Activated naive CD4-positive, alpha-beta T cell (primary cell): ENCODE measurements at places on chromosomes 4 and X.

GRCh38 chr4:187711586-187711985 lies 284.0 kb upstream of the ZFP42 start:
- no peak for DNase-seq

DNA sequence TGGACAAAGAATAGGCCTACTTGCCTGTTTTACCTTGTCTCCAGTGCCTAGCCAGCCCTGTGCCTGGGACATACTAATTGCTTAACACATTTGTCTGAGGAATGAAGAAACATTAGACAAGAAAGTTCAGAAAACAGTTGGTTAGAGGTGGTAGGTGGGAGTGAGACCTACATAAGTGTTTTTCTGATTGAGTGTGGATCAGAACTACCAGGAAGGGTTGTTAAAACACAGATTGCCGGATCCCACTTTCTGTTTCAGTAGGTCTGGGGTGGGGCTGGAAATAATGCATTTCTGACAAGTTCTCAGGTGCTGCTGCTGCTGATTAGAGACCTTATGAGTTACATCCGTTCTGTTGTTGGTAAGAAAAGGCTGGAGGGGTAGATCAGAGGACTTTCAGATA lies 5.7 kb upstream of the JADE1 start:
- no peak for DNase-seq

DNA sequence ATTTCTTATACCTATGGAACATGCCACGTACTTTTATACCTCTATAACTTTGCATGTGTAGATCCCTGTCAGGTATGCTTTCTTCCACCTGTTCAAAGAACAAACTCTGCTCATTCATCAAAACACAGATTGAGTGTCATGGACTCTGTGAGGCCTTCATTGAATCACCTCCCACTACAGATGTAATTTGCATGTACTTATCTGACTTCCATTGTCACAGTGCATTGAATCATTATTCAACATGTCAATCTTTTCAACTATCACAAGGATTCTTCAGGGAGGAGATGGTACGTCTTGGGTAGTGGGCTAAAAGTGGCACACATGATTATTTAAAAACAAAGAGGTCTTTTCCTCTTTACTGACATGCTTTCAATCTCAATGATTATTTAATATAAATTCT lies 24.1 kb downstream of the SPOCK3 start:
- no peak for DNase-seq

GRCh38 chr4:139361301-139361700 lies 59.0 kb upstream of the NDUFC1 start:
- DNase-seq = no peak

- no peak for DNase-seq
These were observed 554 bp downstream of the CDKL5 start for GRCh38 chrX:18426004-18426320.

DNA sequence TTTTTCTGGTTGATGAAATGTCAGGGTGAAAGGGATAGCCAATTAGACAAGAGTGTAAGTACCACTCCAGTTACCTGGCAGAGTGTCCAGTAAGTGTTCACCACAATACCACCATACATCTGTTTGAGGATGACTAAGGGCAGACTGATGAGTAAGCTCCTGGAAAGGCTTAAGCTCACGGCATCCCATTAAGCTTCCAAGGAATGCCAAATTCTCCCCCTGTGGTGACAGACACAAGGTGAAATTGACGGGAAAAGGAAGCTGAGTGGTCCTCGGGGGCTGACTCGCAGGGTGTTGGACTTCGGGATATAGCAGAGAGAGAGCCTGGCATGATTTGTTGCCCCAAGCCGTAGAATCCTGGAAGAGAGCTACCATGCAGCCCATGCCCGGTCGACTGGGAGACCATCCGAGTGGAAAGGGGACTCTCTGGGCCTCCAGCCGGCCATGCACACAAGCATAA lies 7.6 kb upstream of the BST1 start:
- DNase-seq = no peak

- no peak for DNase-seq
These were observed 32.2 kb downstream of the TFDP3 start for GRCh38 chrX:133185938-133186337.

DNA sequence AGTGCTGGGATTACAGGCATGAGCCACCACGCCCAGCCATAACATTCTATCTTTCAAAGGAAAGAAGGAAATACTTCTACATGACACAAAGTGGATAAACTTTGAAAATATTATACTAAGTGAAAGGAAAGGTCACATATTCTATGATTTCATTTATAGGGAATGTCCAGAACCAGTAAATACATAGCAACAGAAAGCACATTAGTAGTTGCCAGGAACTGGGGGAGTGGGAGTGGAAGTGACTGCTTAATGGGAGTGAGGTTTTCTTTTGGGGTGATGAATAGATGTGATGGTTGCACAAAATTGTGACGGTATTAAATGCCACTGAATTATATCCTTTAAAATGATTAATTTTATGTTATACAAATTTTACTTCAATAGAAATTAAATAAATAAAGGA lies 95.7 kb upstream of the IL15 start:
- DNase-seq = no peak

DNA sequence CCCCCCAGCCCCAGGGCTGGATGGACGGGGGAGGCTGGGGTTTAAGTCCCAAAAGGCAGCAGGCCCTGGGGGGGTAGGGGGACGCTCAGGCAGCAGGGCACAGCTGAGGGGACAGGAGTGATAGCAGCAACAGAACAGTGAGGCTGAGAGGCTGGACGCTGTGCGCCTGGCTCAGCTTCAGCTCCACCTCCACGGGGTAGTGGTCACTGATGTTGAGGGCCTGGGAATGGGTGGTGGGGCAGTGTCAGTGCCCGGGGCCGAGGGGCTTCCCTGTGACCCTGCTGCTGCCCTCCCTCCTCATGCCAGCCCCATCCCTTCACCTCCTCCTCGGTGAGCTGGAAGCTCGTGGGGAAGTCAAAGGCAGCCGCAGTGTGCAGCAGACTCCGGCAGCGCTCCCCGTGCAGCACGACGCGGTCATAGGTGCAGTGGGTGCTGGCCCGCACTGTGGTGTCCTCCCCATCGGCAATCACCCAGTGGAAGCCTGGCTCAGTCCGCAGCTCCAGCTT lies 4.5 kb downstream of the RPL10 start:
- DNase-seq = no peak

DNA sequence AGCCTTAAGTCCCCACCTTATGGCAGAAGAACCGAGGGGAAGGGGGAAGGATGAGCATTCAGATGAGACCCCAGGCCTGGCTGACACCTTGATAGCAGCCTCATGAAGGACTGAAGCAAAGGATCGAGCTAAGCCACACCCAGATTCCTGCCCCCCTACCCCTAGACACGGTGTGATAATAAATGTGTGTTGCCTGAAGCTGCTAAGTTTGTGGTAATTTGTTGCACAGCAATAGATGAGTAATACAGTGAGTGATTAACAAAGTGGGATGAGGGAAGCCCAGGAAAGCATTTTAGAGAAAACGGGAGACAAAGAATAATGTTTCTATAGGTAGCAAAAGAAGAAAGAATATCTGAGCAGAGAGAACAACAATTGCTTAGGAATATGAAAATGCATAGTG lies 404.2 kb downstream of the MID1IP1 start:
- no peak for DNase-seq

- DNase-seq = no peak
These were observed 9.1 kb downstream of the SLC7A3 start for GRCh38 chrX:70921709-70922352.

DNA sequence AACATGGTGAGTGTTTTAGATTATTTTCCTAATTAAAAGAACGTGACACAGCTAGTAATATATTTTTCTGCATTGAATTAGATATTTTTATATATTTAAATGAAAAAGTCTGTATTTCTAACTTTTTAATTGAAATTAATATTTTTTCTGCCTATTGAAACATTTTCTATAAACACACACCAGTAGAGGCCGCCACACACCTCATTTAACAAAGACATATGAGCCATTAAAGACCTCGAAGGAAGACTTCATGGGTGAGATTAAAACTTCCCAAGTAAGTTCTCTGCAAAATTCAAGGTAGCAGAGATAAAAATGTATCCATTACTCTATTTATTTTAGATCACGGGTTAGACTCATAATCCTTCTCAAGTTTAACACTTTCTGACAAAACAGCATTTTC lies 8.3 kb downstream of the SLITRK2 start:
- no peak for DNase-seq

DNA sequence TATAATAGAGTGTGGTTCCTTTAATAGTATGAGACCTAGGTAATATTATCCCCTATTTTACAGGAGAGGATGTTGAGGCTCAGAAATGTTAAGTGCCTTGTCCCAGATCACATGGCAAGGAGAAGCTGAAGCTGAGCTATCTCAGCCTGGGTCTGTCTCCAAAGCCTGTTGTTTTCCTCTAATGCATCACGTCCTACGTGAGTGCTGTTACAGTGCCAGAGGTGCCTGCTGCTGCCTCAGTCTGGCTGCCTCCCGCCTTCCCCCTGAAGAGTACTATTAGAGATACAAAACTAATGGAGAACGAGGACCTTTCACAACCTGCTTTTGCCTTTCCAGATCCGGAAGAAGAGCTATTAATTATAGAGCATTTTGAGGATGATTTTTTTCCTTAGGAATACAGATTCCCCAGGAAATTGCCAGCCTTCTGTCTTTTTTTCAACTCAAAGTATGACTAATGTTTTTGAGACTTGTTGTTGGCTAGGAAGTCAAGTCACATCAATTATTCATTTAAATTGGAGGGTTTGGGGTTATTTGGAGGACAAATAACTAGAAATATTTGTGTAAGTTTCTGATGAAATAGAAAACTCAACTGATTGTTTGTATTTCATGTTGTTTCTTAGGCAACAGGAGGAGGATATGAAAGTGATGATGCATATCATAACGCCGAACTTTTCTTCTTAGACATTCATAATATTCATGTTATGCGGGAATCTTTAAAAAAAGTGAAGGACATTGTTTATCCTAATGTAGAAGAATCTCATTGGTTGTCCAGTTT lies 43.9 kb upstream of the MTMR1 start:
- no peak for DNase-seq

DNA sequence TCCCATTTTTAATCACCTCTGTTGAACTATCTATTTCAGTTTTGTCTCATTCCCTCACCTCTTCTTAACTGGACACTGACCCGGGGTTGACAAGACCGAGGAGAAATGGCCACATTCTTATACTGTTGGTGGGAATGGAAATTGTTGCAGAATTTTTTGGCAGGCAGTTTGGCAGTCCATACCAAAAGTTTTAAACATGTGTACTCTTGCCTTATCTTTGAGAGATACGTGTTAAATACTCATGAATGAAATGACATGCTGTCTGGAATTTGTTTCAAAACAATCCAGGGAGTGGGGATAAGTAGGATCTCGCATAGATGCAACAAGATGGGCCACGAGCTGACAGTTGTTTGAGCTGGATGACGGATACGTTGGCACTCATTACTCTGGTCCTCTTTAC lies 12.1 kb downstream of the FGFBP1 start:
- DNase-seq = no peak

DNA sequence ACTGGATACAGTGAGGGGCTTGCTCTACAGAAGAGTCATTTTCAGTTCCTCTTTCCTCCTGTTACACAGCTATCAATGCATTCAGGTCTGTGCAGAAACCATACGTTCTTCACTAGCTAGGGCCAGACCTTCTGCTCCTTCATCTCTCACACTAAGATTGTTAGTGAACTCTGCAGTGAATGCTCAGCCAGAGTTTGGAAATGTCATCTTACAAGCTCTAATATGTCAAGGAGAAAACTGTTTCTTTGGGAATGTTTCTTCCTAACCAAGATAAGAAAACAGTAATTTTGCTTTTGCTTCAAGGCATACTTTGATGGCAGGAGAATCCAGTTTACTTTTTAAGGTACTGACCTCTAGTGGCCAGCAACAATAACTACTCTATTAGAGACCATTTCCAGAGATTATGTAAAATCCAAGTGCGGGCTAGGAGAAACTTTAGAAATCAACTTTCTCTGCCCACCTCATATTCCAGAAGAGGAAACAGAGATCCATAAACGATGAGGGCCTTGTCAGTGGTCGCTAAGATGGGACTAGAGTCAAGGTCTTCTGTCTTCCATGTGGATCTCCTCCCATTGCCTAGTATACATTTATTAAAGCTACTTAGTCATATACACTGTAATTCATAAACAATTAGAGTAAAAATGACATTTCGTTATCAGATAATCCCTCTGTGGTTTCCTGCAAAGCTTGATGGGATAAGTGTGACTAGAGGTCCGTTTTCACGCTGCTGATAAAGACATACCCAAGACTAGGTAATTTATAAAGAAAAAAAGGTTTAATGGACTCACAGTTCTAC lies 12.1 kb upstream of the CC2D2A start:
- no peak for DNase-seq

DNA sequence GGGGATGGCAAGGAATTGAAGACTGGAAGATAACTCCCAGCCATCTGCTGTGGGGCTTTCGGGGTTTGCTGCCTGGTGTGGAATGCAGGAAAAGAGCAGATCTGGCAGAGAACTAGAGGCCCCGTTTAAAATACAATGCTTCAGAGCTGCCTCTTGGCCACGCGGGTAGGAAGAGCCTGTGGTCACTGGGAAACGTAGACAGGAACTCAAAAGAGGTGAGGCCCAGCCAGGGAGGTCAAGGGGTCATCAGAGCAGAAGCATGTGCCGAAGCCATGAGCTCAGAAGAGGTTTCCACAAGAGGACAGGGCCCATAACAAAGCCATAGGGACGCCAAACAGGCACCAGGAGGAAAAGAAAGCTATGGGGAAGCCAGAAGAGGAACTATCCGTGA lies 14.5 kb upstream of the STS start:
- no peak for DNase-seq

- no peak for DNase-seq
These were observed 6.5 kb upstream of the PAQR3 start for GRCh38 chr4:78945651-78946179.

DNA sequence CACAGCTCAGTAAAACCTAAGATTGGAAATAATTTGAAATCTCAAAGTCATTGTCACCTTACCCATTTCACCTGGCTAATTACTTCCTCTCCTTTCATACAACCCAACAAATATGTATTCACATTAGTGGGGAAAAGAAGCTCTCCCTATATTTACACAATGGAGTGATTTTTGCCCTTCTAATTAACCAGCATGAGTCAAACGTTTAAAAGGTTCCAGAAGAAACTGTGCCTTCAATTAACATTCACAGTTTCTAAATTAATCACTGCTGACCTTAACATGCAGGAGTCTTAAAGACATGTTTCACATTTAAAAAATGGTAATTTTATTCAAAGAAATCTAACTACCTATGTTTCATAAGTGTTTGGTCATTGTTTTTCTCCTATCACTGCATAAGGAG lies 254.6 kb downstream of the CBLL2 start:
- DNase-seq = no peak

GRCh38 chr4:113141901-113142346 lies 92.5 kb downstream of the ANK2 start:
- no peak for DNase-seq
